ENCODE measurements at places on chromosomes 1 and 21.

- DNase-seq, result no peak
Observed at GRCh38 chr1:87318056-87318650, 10.5 kb upstream of the LMO4 start.

- no peak for DNase-seq
Observed at GRCh38 chr1:40174788-40175187, 13.6 kb downstream of the RLF start.

GRCh38 chr21:38963006-38963405 is 157.3 kb downstream of the ETS2 start:
- no peak for DNase-seq

GRCh38 chr1:44812822-44813543 is 4.7 kb downstream of the BTBD19 start:
- no peak for DNase-seq

GRCh38 chr1:59560807-59561450 is 253.8 kb upstream of the HOOK1 start:
- DNase-seq, result no peak

GRCh38 chr1:163063610-163064009 is 5.6 kb upstream of the RGS4 start:
- no peak for DNase-seq

DNA sequence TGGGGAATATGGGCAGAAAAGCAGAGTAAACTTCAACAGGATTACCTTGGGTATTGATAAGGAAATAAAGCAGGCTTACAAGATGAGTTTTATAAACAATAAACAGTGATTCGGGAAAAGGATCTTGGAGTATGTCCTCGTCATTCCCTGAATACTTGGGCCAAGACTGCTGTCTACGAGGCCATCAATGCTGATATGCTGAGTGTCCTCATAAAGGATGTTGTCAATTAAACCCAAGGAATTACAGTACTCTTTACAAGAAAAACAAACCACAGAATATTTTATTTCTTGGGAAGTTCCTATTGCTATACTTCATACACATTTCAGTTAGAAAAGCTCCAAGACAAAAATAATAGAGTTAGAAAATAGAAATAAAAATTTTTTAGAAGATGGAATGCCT is 34.9 kb downstream of the ATP1B1 start:
- DNase-seq, result no peak

- DNase-seq, result no peak
Observed at GRCh38 chr1:80593197-80593596, 1207.5 kb upstream of the ADGRL2 start.

GRCh38 chr21:44526096-44526997 is 13.6 kb downstream of the KRTAP10-1 start:
- no peak for DNase-seq

- DNase-seq, result no peak
Observed at GRCh38 chr1:159459551-159459950, 20.0 kb downstream of the OR10J1 start.

GRCh38 chr1:202230939-202231645 is 37.5 kb downstream of the LGR6 start:
- DNase-seq, result no peak

- DNase-seq, result no peak
Observed at GRCh38 chr1:244100704-244101453, 49.8 kb downstream of the ZBTB18 start.

DNA sequence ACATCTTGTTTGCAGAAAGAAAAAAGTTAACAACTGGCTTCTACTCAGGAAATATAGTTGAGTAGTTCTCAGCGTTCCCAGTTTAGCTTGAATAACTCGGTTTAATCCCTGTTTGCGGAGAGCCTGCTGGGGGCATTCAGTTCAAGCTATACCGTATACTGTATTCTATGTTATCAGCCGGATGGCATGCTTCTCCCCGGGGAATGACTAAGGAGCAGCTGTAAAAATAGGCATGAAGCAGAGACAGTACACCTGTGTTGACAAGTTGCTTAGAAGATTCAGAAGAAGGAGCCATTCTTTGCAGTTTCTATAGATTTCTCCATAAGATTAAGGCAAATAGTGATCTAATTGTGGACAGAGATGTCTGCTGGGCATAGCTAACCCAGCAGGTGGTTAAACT is 267.8 kb upstream of the NCAM2 start:
- DNase-seq, result no peak

- no peak for DNase-seq
Observed at GRCh38 chr1:199168888-199169585, 530.2 kb downstream of the PTPRC start.

- DNase-seq, result no peak
Observed at GRCh38 chr1:98386675-98387440, 274.7 kb upstream of the SNX7 start.

GRCh38 chr21:15071009-15071408 is 6.2 kb upstream of the NRIP1 start:
- DNase-seq, result no peak

DNA sequence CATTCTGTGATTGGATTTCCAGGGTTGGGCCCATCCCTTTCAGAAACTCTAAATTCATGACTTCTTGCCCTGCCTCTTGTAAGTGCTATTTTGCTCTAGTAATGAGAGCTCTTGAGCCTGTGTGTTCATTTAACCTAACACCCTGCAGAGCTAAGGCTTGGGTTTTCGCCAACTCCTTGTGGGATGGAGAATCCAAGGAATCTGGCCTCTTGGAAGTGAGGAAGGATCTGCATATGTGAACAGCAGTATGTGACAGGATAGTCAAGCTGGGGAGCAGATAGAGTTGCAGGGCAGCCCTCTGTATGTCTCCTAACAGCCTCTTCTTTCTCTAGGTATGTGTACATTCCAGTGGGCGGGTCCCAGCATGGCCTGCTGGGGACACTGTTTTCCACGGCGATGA is 258.9 kb downstream of the HHAT start:
- no peak for DNase-seq

- DNase-seq, result no peak
Observed at GRCh38 chr1:18444563-18444962, 36.2 kb upstream of the KLHDC7A start.

- DNase-seq, result no peak
Observed at GRCh38 chr1:97562081-97562480, 358.8 kb downstream of the DPYD start.

GRCh38 chr1:114585231-114585630 is 3.8 kb upstream of the BCAS2 start:
- DNase-seq, result no peak

DNA sequence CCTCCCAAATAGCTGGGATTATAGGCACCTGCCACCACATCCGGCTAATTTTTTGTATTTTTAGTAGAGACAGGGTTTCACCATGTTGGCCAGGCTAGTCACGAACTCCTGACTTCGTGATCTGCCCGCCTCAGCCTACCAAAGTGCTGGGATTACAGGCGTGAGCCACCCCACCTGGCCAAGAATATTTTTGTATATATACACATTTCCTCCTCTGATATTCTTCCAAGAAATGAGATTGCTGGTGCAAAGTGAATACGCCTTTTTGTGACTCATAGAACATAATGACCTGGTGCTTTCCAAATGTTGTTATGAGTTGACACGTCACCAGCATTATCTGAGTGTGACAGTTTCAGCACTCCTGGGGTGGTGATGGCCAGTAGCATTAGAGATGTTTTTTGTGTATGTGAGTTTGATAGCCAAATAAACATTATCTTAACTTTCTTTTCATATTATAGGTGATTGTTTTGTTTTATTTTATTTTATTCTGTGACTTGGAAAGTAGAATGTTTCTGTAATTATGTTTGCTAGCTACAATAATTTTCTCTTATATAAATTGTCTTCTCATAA is 54.9 kb downstream of the KCNK1 start:
- DNase-seq, result no peak

DNA sequence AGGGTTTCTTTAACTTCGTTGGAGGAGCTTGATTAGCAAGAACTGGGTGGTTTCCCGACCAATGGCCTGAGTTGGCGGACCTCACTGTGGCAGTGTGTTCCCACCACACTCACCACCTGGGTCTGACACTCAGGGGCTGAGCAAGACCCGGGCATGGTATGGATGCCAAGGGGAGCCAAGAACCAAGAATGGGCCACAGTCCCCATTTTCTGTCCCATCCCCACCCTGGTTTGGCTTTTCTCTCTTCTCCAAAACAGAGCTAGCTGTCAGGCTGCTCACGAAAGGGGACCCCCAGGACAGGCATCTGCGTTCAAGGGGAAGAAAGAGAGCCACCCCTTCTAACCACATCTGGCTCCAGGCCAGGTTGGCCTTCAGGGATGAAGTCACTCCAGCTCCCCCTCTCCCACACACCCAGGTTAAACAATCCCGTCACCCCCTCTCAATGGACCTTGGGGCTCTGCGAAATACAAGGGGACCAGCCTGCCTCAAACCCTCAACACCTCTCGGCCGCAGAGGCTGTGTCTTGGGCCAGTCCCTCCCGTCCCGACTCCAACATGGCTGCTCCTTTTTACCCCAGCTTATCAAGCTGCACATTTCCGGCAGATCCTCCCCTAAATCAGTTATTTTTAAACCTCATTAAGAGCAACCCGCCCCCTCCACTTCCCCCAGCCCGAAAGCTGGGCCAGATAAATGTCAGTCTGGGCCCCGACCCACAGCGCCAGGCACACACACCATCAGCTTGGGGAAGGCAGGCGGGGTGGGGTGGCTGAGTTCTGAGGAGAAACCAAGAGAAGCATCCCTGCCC is 3.4 kb downstream of the TAGLN2 start:
- DNase-seq, result no peak

DNA sequence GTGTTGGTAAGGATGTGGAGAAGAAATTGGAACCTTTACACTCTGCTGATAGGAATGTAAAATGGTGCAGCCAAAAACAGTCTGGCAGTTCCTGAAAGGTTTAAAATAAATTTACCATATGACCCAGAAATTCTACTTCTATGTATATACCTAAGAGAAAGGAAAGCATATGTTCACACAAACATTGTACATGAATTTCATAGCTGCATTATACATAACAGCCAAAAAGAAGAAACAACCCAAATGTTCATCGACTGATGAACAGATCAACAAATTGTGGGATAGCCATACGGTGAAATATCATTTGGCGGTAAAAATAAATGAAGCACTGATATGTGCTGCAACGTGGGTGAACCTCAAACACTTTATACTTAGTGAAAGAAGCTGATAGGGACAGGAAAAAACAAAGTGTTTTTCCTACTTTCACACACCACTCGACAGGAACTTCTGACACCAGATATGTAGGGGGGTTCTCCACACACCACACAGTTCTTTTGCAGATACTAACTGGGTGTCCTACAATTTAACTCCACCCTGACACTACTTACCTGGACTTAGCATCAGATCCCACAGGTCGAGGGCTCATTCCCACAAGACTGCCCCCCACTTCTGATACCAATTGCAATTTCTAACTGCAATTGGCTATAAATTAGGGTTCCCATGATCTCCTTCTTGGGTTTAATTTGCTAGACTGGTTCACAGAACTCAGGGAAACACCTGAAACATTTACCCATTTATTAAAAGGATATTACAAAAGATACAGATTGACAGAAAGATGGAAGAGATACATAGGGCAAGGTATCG is 35.9 kb upstream of the ZNF326 start:
- no peak for DNase-seq

GRCh38 chr1:22238356-22239224 is 95.7 kb upstream of the WNT4 start:
- DNase-seq, result no peak

DNA sequence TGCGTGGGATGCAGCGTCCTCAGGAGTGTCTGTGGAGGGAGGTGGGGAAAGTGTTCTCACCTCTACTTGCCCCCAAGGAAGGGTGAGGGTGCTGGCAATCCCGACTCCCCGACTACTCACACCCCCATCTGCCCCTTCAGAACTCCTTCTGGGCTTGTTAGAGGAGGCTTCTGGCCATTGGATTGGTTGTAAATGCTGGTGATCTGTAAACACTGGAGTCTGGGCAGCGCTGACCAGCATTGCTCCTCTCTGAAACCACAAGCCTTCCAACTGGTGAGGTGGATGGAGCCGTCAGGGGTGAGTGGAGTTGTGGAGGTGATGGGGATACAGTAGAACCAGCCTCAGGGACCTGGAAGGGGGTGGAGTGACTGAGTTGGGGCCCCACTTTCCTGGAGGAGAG is 59.3 kb downstream of the NKAIN1 start:
- DNase-seq, result no peak

DNA sequence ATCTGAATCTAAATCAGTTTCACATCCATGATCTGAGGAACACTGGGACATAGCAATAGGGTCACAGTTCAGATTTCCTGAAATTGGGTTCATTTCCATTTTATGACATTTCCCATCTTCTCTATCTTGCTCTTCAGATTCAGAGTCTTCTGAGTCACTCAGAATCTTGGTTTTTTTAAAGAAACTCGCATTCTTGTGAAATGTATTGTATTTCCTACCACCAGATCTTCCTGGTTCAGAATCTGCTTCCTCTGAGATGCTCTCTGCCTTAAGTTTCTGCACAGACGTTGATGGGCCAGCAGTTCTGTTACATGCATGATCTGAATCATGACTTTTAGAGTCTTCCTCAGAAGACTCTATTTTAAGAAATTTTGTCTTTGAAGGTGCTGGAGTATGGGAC is 15.5 kb upstream of the PSMG1 start:
- no peak for DNase-seq

- DNase-seq, result no peak
Observed at GRCh38 chr1:99965646-99966375, 4.0 kb upstream of the SLC35A3 start.

GRCh38 chr1:150162862-150163706 is 13.4 kb downstream of the PLEKHO1 start:
- no peak for DNase-seq

DNA sequence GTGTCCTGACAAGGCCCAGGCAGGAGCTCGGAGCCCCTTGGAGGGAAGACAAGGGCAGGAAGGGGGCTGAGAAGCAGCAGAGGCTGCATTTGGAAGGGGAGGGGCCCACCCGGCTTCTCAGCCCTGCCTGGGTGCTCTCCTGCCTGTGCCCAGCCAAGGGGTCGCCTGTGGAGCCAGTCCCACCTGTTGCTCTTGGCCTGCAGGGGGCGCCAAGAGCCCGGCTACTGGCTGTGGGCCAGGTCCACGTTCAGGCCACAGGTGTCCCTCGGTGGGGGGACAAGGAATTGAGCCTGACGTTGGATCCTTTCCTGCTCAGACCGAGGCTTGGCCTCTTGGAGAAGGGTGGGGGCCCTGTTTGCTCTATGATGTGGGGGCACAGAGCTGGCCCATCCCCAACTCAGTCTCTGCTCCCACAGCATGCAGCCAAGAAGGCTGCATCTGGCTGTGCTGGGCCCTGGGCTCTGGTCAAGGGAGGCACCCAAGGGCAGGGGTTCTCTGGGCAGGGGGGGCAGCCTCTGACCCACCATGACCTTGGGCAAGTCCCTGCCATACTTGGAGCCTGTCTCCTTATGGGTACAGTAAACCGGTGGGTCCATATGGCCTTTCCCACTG is 10.9 kb downstream of the WNT4 start:
- peak; percentile 17 for DNase-seq

DNA sequence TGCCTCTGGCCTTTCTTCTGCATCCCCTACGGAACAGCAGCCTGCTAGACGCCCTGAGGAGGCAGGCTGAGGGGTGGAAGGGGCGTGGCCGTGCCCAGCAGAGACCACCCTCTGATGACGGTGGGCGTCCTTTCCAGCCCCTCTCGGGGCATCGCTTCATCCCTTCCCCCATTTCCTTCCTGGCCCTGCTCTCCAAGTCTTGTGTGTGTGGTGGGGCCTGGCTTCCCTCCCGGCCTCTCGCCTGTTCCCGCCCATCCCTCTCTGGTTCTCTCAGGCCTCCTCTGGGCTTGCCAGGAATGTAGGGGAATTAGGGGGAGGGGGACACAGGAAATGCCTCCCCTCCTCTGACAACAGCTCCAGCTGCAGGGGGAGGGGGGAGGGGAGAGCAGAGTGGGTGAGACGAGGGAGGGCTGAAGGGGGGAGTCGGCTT is 51.1 kb downstream of the SKI start:
- DNase-seq, result no peak
